Left lobe of liver (tissue), 2 donors: ENCODE measurements at places on chromosomes 6 and 20. TPM values are rescaled to one million over a fixed set of nuclear protein-coding genes. Genes with fewer than 3 reads are reported as not detected.

DNA sequence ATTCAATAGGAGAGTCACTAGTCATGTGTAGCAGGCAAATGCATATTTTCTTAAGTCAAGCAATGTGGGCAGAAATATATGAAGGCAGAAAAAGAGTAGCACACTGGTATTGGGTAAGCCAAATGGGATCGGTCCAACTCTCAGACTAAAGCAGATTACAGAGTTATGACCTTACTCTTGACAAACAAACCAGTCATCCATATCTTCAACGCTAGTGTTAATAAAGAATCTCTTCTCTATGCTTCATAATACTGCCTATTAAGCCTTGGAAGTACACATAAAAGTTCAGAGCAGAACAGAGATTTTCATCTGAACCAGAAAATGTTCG, 320.2 kb upstream of the JARID2 start:
- no peak for DNase-seq

DNA sequence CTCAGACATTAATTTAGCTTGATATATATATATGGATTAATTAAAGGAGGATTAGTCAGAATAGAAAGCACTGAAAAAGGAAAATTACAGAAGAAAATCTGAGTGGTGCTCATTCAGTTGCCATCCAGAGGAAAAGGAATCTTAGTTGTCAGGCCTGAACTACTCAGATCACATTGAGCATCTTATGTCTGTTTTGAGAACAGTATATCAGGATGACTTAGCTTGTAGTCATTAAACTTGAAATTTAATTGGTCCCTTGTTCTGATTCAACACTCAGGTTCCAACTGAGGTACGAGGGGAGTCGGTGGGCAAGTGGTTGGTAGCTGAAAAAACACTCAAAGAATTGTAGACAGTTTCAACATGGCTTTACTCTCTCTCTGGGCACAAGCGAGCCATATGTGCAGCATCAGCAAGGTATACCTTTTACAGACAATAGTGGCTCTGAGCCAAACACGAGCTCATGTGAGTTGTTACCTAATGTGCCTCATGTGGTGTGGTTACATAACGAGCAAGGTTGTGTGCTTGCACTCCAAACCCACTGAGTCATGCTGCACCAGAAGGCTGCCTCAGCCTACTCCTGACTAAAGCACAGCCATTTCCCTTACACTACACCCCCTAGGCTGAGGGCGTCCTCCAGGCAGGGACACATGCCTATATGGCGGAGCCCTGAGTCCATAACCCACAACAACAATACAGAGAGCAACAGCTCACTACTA, 73.0 kb upstream of the HMGN3 start:
- no peak for DNase-seq

GRCh38 chr6:16546861-16547260, 214.4 kb downstream of the ATXN1 start:
- no peak for DNase-seq

TMC2 gene
- not detected for total RNA-seq

DNA sequence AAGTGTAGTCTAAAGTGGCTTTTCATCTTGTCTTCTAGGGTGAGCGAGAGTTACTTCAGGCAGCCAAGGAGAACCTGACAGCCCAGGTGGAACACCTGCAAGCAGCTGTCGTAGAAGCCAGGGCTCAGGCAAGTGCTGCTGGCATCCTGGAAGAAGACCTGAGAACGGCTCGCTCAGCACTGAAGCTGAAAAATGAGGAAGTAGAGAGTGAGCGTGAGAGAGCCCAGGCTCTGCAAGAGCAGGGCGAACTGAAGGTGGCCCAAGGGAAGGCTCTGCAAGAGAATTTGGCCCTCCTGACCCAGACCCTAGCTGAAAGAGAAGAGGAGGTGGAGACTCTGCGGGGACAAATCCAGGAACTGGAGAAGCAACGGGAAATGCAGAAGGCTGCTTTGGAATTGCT, 27.1 kb downstream of the C20orf173 start:
- no peak for DNase-seq

HACE1 gene
- 3.1 TPM for total RNA-seq

DNA sequence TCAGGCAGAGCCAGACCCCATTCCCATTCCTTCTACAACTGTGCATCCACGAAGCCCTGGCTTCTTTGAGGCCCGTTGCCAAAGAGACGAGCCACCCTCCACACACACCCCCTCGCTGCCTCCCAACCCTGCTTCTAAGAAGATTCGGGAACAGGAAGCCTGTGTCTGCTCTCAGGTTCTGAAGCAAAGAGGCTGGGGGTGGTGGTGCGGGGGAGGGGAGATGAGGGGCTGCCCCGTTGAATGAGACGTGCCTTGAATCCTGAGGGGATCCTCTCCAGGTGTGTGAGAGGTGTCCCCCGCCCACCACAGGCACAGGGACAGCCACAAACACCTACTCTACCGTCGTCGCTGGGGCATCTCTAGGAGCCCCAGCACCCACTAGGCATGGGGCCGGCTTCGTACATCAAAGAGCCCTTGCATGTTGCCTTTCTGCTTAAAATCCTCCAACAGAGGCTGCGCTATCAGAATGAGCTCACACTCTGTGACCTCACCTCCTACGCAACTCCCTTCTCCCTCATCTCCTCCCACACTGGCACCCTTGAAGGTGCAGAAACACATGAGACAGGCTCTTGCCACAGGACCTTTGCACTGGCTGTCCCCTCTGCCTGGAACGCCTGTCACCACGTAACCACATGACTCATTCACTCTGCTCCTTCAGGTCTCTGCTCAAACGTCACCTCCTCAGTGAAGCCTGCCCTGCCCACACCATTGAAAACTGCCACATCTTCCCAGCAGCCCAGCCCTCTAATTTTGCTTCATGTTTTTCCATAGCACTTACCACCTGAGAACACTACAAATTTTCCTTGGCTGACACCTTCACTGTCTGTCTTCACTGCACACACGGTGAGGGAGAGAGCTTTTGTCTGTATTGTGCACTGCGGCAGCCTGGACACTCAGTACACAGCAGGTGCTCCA, 58.5 kb downstream of the PREX1 start:
- DNase-seq: no peak

DAAM2 gene
- 6.0 TPM for total RNA-seq
